Thoracic aorta (tissue), 2 donors: ENCODE measurements at places on chromosomes 5 and 9.

DNA sequence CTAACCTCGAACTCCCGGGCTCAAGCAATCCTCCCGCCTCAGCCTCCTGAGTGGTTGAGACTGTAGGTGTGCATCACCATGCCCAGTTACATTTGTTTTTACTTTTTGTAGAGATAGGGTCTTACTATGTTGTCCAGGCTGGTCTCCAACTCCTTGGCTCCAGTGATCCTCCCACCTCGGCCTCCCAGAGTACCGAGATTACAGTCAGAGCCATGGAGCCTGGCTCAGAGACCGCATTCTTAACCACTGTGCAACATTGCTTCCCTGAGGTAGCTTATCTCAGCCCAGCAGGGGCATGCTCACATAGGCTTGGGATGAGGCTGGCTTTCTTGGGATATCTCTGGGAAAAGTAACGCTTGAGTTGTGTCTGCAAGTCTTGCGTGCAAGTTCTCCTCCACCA, 99.7 kb downstream of the SPRY4 start:
- DNase-seq = no peak

- DNase-seq = no peak
Measured at GRCh38 chr9:36161187-36161586, 8.0 kb upstream of the CCIN start.

- DNase-seq = no peak
Measured at GRCh38 chr9:98416294-98417248, 161.1 kb upstream of the TBC1D2 start.

DNA sequence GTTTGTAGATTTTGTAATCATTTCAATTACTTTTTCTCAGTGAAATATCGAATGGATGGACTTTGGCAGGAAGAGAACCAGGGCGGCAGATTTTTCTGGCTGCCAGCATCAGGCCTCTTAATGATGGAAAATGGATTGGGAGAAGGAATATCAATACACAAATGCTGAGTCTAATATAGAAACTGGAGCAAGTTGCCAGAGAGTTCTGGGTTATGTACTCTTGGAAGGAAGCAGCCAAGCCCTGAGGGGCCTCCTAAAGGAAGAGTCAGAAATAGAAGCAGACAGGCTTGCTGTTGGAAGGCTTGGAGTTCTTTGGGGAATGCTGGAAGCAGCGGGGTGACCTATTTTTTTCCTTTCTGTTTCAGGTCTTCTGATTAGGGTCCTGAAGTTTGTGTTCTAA, 428.6 kb downstream of the DMAC1 start:
- DNase-seq = no peak

GRCh38 chr5:167839065-167839464, 452.4 kb upstream of the WWC1 start:
- no peak for DNase-seq

DNA sequence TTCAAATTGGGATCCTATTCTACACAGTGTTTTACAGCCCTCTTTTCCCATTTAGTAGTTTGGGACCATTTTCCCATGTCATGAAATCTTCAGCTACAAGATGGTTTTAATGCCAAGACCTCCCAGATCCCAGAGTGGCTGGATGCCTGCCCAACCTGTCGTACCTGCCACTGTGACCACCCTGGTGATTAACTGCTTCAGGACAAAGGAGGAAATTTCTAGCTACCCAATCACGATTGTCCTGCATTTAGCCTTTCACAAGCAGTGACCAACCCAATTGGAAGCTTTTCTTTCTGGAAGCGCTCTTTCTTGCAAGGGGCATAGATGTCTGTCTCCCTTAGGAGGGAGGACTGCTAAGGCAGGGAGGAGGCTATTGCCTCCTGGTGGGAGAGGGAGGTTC, 13.8 kb downstream of the IL9 start:
- DNase-seq = no peak

- DNase-seq = no peak
Measured at GRCh38 chr5:115586525-115587146, 15.6 kb downstream of the TICAM2 start.

DNA sequence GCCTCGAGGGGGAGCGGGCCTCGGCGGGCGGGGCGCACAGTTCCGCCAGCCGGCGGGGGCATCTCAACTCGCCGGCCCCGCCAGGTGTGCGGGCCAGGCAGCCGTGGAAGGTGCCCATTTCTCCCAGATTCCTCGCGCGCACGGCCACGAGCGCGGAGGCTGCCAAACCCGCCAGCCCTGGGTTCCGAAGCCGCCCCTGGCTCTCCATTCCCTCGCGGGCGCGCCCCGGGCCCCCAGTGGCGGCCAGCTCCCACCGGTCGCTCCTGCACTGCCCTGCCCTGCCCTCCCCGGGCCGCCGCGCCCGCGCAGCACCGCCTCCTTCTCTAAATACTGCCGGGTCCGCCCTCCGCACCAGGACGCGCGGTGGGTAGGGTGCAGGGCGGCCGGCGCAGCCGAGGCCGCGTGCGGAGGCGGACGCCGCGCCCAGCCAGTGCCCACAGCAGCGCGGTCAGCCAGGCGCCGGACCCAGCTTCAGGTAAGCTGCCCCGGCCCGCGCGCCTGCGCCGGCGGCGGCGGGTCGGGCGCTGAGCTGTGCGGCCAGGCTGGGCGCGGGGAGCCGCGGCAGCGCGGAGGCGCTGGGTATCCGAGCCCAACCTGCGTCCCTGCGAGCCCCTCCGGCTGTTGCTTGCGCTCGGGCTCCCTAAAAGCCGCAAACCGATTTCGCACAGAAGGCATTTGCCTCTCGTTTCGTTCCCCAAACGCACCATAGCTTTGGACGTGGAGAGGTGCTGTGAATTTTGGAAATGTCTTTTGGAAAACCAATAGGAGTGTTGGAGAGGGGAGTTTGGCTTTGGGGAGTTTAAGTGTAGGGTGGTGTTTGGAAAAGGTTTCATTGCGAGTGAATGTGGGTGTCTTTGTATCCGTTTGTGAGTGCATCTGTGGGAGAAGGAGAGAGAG, at the start of gene TMEM171:
TMEM171 (plus strand) TSS at position 354 of the 897 bp plus-strand sequence. CDS start 2,799 bp downstream, outside the sequence.
- DNase-seq = no peak

DNA sequence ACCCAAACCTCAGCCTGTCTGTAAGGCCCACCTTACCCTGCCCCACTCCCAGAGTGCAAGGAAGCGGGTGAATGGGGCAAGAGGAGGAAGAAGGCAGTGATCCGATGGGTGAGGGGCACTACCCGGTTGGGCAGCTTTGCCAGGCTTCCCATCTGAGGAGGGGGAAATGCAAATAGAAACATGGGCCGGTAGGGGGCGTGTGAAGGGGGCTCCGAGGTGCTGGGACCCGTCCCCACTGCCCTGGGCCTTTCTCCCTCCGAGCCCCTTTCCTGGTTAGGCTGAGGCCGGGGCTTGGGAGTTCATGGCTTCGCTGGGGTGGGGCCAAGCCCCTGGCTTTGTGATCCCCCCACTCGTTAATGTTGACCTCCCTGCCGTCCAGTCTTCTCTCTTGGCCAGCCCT, 23.6 kb upstream of the MYORG start:
- no peak for DNase-seq

GRCh38 chr9:129185991-129186390, 7.9 kb upstream of the IER5L start:
- no peak for DNase-seq

DNA sequence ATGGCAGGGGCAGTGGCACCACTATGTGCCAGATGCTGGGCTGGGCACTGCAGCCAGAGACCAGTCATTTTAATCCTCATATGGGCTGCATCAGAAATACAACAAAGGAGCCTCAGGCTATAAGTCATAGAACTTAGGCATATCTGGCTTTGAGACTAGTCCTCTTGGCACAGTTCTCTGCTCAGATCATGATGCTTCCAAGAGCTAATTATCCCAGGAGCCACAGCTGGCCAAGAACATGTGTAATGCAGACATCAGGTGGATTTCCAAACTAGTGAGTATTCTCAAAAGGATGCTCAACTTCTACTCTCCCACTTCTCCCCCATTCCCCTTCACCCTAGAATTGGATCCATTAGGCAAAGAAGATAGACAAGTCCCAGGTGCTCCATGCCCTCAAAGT, 562.2 kb upstream of the TRPC7 start:
- no peak for DNase-seq

- DNase-seq = no peak
Measured at GRCh38 chr9:93094658-93095204, 1.3 kb upstream of the CARD19 start.

GRCh38 chr9:110251212-110251611, 5.1 kb downstream of the TXN start:
- no peak for DNase-seq

GRCh38 chr9:133754688-133755227, 16.6 kb upstream of the SARDH start:
- DNase-seq = no peak

DNA sequence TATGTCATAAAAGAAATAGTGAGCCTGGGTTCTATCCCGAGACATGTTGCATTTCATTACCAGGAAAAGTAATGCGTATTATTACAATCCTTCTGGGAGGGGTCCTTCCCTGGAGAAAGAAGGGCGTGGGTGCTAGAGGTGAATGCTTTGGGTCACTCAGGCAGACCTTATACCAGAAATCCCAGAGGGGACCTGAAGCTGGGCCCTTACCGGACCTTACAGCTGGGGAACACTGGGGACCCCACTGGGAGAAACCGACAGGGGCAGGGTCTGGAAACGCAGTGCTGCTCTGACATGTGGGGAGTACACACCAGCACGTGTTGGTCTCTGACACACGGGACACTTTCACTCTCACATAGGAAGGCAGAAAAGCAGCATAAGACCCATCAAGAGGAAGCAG, 71.3 kb downstream of the LMNB1 start:
- no peak for DNase-seq

- DNase-seq = no peak
Measured at GRCh38 chr5:123146696-123147095, 57.7 kb downstream of the PRDM6 start.
